ENCODE measurements at places on chromosomes 5 and 9. TPM values are rescaled to one million over a fixed set of nuclear protein-coding genes. Genes with fewer than 3 reads are reported as not detected.

DNA sequence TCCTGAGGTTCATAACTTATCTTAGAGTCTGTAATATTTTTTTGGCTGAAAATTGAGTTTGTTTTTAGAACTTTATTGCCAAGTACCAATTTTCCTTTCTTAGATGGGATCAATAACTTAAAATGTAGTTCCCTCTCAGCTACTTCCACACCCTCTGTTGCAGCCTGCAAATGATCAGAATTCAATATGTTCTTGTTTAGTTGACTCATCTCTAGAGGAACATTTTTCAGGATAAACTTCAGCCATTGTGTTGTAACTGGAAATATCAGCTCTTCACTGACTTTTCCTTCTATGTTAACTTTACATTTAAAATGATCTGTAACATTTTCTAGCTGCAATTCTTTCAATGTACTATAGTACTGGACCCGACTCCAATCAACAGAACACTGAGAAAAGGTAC lies 115.7 kb downstream of the ESM1 start:
- no peak for ATAC-seq

GRCh38 chr9:129289131-129289731 lies 111.2 kb upstream of the IER5L start:
- no peak for ATAC-seq

- ATAC-seq = no peak
Measured at GRCh38 chr5:60014331-60014730, 120.8 kb upstream of the PDE4D start.

DNA sequence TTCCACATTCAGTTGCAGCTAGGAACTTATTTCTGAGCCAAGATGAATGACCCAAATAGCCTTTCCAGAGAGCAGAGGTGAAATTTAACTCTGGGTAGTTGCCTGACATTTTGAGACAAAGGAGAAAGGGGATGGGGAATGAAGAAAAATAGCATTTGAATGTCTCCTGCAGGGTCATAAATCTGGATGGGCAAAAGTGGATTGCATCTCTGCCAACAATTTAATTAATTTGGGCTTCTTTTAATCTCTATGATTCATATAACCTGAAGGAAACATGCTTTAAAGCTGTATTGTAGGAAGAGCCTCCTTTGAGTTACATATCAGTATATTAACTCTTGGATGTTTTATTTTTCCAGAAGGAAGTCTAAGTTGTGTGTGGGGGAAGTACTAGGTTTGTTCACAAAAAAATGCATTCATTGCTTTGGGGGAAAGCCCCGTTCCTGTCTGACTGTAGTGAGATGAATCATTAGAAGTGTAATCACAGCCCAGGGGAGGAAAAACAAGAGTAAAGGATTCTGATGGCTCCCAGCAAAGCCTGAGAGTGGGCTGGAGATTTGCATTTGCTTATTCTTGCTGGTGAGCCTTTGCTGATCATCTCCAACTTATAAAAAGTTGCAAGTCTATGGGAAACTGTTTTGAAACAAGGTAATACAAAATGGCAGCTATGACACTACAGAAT lies 133.0 kb upstream of the IQGAP2 start:
- no peak for ATAC-seq

GRCh38 chr5:142320851-142321560 lies 3.8 kb downstream of the SPRY4 start:
- ATAC-seq = no peak

DNA sequence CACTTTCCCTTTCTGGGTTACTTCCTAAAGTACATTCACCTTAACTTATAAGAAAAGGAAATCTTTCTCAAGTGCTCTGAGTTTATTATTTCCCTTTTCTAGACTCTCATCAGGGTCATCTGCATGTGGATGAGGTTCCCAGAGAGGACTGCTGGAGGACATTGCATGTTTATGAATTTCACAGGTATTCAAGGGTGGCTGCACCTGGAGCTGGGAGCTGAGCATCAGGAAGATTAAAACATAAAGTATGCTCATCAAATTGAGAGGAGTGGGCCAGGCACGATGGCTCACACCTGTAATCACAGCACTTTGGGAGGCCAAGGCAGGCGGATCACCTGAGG lies 34.7 kb upstream of the PLIN2 start:
- ATAC-seq = no peak

GRCh38 chr5:89232139-89232603 lies 349.2 kb upstream of the MEF2C start:
- no peak for ATAC-seq

DNA sequence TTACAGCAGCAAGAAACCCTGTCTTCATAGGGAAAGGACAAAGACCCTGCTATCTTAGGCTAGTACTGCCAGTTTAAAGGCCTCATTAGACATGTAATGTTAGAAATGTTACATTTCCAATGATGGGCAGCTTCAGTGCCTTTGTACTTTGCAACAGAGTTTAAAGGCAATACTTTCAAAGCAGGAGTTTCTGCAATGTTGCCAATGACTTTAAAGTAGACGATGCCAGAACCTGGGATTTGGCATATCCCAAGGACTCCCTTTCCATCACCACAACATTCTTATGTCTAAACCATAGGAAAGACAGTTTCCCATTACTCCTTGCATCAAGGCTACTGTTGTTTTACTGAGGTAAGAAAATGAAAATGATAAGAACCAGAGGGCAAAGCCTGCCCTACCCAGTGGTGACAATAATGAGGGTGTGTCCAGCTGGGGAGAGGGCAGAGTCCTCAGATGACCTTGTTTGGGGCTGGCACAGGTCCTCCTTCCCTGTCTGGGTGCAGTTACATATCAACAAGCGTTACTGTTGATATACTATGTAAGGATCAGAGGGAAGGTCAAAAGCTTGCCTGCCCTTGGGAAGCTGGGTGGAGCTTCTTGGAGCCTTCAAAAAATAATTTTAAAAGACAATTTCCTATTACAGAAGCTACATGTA lies 27.5 kb upstream of the MLANA start:
- no peak for ATAC-seq

DNA sequence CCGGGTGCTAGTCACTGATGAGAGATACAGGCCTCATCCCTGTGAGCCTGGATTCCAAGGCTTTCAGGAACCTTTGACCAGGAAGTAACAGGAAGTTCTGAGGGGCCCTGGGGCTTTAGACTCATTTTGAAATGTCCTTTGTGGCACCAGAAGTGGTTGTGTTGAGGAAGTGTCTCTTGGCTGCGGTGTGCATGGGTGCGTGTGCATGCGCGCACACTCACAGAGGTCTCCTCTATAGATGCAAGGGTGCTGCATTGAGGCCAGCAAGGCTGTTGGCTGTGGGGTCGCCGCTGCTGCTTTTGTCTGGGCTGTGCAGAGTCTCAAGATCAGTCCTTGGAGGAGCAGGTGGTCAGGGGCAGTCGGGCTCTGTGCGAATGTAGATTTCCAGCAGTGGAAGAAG lies 7.6 kb downstream of the RAB24 start:
- no peak for ATAC-seq

GRCh38 chr9:93902780-93903655 lies 52.1 kb downstream of the BARX1 start:
- no peak for ATAC-seq

DNA sequence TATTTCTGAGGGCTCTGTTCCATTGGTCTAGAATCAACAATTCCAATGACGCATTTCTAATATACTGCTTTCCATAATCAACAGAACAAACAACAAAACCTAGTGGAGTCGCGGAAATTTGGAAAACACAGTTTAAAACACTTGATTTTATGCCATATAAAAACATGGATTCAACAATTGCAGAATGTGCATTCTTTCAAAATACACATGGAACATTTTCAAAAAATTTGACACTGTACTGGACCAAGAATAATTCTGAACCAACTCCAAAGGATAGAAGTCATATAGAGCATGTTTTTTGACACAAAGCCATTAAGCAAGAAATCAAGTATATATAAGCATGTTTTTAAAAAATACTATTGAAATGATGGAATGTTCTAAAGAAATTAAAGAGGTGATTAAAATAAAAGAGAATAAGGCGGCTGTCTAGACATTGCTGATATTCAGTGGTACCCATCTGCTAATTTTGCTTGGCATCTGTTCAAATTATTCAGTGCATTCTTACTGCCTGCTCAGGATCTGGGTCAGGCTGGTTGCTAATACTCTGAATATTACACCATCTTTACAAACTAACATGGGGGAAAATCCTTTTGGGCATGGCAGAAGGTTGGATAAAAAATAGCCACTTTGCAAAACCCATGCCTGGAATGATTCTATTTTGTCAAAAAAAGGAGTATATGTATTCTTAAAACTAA lies 221.3 kb downstream of the NPR3 start:
- no peak for ATAC-seq

- no peak for ATAC-seq
Measured at GRCh38 chr5:32055891-32056866, 117.9 kb downstream of the GOLPH3 start.

DNA sequence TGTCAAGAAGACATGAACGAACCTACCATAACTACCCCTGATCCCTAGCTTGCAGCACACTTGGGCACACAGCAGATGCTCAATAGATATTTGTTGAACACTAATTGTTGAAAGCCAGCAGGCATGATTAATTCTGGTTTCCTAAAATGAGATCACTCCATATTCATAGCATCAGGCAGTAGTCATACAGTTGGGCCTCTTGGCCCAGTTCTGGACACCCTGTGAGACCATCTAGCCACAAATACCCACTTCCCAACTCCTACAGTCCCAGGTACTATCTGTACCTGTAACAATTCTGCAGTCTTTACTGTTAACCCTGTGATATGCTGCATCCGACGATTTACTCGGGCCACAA lies 24.2 kb downstream of the P4HA2 start:
- ATAC-seq = no peak

DNA sequence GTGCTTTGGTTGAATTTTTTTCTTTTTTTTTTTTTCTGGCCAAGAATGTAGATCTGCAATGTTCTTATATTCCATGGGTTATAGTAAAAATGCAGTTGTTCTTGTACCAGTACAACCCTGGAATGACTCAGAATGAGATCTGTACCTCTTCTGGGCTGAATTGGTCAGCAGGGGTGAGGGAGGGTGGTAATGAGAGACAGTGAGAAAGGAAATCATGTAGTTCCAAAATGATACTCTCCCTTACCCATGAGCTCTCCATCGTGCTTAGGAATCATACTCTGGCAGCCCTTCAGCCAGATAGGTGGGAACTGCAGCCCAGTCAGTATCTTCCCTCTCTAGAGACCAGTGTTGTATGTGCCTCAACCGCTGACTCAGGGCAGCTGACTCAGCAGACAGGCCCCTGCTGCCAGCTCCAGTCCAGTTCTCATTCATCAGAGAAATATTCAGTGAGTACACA lies 2.1 kb upstream of the GLIS3 start:
- peak; percentile 24 for ATAC-seq

DNA sequence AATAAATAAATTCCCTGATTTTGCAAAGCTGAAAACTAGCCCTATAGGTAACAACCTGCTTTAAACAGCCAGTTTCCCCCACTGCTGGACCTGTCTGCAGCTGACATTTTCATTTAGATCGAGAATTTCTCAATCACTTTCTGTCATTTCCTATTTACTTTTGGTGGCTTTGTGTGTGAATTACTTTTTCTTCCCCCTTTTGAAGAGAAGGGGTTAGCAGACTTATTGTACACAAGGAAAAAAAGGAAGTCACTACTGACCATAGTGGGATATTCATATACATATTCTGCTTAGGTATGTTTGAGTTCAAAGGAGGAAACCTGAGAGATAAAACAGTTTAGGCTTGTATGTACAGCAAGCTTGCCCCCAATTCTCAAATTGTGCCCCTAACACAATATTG lies 27.0 kb upstream of the IFNB1 start:
- ATAC-seq = no peak

DNA sequence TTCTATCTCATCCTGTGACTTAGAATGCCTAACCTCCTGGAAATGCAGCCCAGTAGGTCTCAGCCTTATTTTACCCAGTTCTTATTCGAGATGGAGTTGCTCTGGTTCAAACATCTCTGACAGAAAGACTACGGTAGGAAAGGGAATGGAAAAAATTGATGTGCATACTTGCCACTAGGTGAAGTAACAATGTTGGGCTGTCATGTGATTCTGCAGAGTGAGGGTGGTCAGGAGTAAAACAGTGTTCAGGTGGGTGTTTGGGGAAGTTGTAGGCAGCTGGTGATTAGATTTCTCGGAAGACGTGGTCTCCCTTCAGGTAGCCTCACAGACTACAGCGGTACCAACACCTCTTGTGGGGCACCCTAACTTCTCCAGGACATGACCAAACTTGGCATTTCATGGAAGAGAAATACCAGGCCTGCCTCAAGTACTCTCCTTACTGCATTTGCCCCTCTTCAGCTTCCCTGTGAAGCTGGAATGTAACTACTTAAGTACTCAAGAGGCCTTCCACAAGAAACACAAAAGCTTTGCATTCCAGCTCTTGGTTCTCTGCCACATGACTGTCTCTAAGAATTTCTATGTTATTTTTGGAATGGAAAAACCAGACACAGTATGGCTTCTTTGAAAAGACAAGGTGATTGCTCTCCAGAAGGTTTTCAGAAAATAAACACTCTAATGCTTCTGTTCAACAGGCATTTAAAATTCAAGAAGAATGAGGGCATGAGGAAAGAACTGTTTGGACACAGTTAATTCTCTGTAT lies 17.4 kb upstream of the ENTREP1 start:
- ATAC-seq = peak; percentile 70

DNA sequence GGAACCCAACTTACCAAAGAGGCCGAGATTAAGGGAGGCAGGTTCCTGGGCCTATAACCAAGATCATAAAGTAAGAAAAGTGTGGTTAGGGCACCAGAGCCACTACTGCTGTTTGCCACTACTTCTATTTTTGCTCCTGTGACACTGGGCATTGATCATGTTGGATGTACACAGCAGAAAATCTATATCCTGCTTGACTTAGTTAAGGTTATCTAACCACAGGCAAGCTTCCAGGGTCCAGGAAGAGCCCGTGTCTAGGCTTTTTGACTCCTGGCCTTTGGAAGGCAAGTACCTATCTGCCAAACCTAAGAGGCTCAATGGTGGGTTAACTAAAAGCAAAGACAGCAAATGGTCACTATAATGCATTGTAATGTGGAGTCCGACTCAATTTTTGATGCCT lies 497.5 kb upstream of the DMAC1 start:
- ATAC-seq = no peak

- ATAC-seq = no peak
Measured at GRCh38 chr5:169065400-169065799, 235.5 kb downstream of the SLIT3 start.

DNA sequence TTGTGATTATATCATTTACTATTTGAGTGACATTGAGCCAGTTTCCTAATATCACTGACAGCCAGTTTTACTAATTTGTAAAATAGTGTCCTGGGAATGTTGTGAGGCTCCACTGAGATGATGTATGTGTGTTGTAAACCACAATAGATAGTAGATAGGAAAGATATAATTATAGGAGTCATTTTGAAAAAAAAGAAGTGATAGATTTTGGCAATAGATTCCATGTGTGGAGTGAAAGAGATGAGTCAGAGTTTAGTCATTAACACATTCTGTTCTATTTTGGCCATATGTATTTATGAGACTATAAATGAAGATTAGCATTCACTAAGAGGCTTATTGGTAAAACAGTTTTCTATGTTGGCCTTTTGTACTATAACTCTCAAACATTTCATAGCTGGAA lies 388.2 kb downstream of the FAM170A start:
- no peak for ATAC-seq

- no peak for ATAC-seq
Measured at GRCh38 chr5:107389130-107389774, 281.5 kb downstream of the EFNA5 start.

Gene NUDT2
- total RNA-seq = 36.9 TPM

Gene C5orf63
- total RNA-seq = 0.89 TPM

Gene SLC25A2
- total RNA-seq = not detected

Gene ZNF483
- 10.8 TPM for total RNA-seq

Gene FRRS1L
- 11.5 TPM for total RNA-seq

Gene PCDHB7
- 1.7 TPM for total RNA-seq

Gene C9
- total RNA-seq = not detected

Gene CAMK4
- 4.7 TPM for total RNA-seq

Gene ZBTB6
- 10.2 TPM for total RNA-seq

Gene SGCD
- 30.6 TPM for total RNA-seq

Gene CD14
- total RNA-seq = 54.9 TPM
